ENCODE measurements at places on chromosomes 16 and 17. TPM values are rescaled to one million over a fixed set of nuclear protein-coding genes. Genes with fewer than 3 reads are reported as not detected.
A peak's percentile ranks its signal among the peaks of the same experiment; 100 is the strongest.

Gene TBX4
- total RNA-seq = not detected

- no peak for DNase-seq
Measured at GRCh38 chr17:80774146-80774545, 217.5 kb upstream of the CHMP6 start.

DNA sequence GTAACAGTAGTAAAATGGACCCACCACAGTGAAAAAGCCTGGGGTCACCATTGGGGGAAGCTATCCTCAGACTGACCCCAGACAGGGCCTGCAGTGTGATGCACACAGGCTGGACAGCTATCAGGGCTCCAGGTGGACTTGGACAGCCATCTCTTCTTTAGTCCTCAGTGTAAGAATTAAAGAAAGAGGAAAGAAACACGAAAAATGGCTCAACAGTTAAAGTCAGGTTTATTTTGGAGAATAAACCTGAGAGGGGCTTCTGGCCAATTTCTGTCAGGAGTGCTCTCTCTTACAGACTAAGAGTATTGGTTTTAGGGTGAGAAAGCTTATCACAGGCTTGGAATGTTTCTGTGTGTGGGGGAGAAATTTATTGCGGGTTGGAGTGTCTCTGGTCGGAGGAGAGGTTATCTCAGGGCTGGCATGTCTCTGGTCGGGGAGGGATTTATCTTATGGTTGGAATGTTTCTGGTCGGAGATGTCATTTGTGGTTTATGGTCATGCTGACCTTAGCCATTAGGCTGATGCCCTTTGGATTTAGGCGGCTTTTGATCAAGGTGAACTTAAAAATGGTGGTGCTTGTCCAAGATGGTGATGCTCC, 10.8 kb upstream of the B4GALNT2 start:
- no peak for DNase-seq

Gene CAPNS2
- 0.51 TPM for total RNA-seq

GRCh38 chr16:4295581-4295980, 20.3 kb upstream of the GLIS2 start:
- no peak for DNase-seq

Gene SPATA32
- 0.22 TPM for total RNA-seq

DNA sequence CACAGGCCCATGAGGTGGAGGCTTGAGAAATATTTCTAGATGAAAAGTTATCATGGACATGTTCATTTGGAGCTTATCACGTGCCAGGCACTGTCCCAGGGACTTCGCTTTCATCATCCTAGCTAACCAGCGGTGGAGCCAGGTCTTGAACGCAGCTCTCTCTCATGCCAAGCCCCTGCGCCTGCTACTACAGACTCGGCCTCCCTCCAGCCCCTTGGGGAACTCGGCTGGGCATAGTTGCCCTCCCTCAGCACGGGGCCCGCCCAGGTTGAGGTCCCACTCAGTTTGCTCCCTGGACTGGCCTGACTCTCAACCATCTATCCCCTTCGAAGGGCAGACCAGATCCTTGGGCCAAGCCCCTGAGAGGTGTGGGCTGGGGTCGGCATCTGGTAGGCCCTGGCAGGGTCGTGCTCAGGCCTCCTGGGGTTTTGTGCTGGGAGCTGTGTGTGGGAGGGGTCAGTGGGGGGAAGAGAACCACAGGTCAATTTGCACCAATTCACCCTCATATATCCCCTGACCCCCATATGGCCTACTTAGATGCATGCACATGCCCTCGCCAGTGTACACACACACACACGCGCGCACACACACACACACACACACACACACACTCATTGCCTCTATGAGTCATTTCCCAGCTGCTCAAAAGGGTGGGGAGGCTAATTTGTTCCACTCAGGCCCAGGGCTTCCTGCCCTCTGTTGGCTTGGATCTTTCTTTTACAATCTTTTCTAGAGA, 12.1 kb upstream of the SCN4A start:
- DNase-seq = no peak

GRCh38 chr16:83706394-83706793, 101.4 kb upstream of the HSBP1 start:
- DNase-seq = no peak

GRCh38 chr17:79374807-79375206, 236.0 kb downstream of the RBFOX3 start:
- no peak for DNase-seq

DNA sequence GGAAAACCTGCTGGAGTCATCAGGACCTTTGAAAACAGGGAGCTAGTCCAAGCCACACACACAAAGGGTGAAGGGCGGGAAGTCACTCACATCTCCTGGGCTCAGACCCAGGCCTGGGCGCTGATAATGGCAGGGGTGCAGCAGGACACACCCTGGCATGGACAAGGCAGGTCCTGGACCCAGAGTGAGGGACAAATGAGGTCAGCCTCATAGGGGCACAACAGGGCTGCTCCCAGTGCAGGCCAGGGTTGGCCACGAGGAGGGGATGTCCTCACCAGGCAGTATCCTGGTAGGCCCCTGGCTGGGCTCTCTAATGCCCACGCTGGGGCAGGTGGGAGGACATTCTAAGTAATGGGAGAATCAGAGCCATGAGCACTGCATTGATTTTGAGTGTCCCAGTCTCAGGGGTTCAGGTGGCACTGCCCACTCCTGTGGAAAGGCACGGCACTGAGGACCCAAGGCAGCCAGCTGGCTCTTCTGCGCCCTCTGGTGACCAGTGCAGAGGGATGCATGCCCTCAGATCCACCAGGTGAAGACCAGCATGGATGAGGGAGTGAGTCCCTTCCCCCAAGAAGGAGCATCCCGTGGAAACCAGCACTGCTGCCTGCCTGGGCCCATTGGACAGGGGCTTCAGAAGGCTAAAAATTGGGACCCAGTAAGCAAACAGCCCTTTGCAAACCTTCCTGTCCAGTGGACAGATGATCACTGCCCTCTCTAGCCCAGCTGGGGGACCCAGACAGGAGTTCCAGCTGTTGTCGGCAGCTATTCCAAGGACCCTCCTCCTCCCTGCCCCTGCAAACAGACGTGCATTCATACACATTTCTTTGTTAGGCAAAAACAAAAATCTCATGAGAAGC, 23.4 kb upstream of the SREBF1 start:
- peak; percentile 75 for DNase-seq

DNA sequence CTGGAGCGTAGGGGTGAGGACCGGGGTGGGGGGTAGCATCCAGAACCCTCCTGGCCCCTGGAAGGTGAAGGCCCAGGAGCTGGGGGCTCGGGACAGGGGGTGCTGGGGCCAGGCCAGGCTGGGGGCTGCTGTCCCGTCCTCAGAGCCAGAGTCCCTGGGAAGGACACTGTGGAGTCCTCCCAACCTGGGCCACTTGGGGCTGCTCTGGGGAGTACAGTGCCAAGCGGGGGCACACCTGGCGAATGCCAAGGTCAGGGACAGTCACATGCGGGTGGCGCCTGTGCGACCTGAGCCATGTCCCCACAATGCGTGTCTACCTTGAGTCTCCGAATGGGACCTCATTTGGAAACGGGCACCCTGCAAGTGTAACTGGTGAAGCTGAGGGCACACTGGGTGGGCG, 1.2 kb upstream of the PERCC1 start:
- no peak for DNase-seq

Gene NUP93
- 40.8 TPM for total RNA-seq

- no peak for DNase-seq
Measured at GRCh38 chr16:87376660-87377059, 6.9 kb downstream of the FBXO31 start.

Gene GP2
- 2.5 TPM for total RNA-seq

Gene HSD17B1
- 1.5 TPM for total RNA-seq

Gene PHOSPHO1
- not detected for total RNA-seq

GRCh38 chr17:81398176-81398831, 3.0 kb downstream of the BAHCC1 start:
- no peak for DNase-seq

DNA sequence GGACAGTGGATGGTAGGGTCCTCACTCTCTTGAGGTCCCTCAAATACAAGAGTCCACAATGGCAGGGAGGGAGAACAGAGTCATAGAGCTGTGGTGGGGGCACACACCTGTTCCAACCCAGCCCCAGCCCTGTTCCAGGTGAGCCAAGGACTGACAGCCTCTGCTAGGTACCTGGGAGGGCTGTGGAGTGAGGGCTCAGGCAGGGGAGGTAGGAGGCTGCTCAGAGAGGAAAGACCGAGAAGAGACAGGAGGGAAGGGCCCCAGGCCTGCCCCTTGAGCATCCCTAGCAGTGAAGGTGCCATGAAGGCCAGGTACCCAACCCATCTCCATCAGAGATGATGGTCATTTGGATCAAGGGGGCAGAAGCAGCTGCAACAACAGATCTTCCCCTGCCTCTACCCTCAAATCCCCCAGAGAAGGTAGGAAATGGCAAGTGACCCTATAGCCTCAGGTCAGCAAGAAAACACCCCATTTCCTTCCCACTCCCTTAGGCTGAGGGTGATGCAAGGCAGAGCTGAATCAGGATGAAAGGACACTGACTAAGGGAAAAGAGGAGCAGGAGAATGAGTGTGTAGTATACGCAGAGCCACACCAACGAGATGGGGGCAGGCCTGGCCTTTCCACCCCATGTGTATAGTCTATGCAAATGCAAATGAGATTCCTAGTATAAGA, 28.6 kb downstream of the CD300LG start:
- no peak for DNase-seq

DNA sequence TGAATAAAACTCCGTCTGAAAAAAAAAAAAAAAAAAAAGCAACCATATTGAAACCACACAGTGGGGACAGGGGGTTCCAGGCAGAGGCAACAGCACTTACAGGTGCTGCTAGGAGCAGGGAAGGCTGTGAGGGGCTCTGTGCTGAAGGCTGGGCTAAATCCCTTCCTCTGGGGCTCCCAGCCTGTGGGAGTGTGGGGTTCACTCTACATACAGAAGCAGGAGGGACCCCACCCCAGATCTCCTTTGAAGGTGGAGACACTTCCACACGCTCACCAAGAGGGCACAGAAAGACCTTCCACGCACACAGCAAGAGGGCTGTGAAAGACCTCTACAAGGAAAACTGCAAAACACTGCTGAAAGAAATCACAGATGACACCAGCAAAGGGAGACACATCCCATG, 53.9 kb downstream of the USP22 start:
- DNase-seq = no peak

Gene CCL4
- total RNA-seq = 8.8 TPM

Gene GCGR
- 0.43 TPM for total RNA-seq

- peak; percentile 59 for DNase-seq
Measured at GRCh38 chr17:36602030-36602748, 806 bp downstream of the MRM1 start.

DNA sequence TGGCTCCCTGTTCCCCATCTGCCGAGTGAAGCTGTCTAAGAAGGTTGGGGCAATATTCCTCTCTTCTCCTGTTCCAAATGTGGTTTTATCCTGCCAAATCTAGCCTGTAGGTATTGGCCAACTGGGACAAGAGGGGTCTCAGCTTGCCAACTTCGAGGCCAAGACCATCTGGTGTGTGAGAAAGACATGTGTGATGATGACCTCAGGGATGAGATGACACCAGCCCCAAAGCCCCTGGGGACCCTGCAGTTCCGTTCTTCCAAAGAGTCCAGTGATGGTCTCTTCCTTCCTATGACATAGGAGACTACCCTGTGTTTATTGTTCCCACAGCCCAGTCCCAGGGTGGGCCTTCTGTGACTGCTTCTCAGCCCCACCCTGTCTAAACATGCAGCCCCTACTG, 34.8 kb upstream of the ADAMTS18 start:
- peak; percentile 40 for DNase-seq

DNA sequence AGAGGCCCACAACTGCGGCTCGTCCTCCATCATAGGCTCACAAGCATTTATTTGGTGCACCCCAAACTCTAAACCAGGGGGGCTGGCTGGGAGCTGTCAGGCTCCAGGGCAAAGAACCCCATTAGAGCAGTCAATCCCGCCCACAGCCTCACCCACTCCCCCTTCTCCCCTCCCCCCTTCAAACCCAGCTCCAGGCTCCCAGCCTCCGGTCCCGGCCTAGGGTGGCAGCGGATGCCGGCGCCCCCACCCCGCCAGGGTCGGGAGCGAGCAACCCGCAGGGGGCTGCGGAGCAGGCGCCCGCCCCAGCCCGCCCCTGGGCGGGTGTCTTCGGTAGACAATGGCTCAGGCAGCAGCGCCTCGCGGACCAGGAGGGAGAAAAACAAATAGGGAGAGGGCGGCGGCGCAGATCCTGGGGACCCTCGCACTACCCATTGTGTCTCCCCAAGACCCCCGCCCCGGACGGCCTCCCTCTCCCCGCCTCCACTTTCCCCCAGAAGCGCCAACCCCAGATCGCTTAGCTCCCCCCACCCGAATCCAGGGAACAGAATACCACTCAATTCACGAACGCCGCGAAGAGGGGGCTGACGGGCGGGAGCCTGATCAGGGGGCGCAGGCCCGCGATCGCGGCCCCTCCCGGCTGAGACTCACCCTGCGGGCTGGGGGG, 572 bp downstream of the FAM171A2 start:
- no peak for DNase-seq

DNA sequence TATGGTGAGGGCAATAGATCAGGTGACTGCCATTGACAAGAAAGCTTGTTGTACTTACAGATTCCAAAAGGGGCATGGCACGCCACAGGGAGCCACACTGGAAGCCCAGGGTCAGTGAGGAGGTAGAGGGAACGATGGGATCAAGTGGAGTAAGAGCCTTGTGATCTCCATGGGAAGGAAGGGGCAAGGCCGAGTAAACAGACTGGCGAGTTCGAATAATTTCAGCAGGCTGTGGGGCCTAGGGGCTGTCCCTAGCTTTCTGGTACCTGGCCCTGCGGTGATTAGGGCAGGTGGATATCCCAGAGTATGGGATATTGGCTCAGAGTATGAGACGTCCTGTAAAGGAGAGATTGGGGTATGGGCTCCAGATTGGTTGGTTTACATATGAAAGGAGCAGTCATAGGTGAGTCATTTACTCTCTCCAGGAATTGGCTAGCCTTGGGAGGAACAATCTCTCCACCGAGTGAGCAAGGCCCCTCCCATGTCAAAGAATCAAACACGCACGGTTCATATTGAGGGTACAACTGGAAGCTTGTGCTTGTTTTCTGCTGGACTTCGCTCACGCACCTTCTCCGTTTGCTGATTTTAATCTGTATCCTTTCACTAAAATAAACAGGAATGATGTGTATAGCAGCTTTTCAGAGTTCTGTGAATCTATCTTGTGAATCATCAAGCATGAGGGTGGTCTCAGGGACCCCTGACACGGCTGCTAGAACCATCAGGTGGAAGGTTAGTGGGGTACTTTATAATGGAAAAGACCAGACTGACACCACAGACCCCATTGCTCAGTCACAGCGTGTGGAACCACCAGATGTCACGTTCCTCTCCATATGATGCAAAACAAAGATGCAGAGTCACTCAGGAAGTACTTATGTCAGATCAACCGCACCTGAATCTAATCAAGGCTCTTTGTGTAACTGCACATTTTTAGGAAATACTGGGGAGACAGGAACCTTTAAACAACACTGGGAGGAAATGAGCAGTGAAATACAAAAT, 27.9 kb downstream of the GABARAPL2 start:
- DNase-seq = no peak

GRCh38 chr17:22600644-22601298, 908.4 kb downstream of the KCNJ18 start:
- DNase-seq = no peak

DNA sequence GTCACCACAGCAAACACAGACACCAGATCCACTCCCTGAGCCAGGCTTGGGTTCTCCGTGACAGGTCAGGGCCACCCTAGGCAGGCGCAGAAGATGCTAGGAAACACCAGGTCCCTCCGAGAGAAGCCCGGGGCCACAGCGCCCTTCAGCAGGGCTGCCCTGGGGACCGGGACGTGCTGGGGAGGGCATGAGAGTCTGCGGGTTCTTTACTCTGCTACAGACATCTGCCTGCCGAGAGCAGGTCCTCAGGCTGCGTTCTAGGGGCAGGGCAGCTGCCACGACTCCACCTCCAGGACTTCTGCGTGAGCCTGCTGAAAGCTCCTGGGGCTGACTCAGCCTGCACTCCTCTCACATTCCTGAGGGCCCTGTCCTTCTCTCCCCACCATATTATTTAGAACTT, 11.4 kb downstream of the MYLK3 start:
- no peak for DNase-seq
